ENCODE measurements at places on chromosomes 7 and 10. TPM values are rescaled to one million over a fixed set of nuclear protein-coding genes. Genes with fewer than 3 reads are reported as not detected.

DNA sequence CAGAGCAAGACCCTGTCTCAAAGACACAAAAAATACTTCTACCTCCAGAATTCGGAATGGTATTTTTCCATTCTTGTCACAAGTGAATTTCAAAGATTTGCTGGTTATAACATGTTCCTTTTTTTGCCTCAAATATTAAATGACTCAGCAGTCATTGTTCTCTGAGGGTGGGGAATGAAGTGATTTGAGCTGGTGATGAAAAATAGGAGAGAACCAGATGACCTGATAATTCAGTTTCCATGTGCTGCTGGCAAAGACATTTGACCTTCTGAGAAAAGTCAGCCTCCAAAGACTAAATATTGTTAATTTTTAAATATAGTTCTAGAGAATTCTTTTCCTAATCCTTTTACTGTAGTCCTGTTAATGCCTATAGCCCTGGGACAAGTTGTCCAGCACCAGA lies 78.9 kb downstream of the CACNB2 start:
- no peak overlapping the region for H3K4me3 ChIP-seq
- no peaks in the 10 kb centered on the region for H3K36me3 ChIP-seq
- no peaks in the 10 kb centered on the region for H3K27me3 ChIP-seq
- DNase-seq = no peak

DNA sequence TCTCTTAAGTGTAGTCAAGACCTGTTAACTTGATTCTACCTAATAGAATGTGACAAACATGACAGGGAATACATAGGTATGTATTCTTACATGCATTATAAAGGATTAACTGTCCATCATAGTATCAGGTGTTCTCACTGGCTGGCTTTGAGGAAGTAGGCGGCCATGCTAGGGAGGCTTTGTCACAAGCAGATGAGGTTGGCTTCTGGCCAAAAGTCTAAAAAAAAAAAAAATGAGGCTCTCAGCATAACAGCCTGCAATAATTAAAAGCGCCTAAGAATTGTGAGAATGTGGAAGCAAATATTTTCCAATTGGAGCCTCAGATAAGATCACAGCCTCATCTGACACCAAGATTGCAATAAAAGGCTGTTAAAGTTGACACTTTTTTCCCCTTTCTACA lies 1256.8 kb upstream of the SORCS1 start:
- no peak overlapping the region for H3K4me3 ChIP-seq
- peaks cover 15% of the 10 kb centered on the region for H3K27me3 ChIP-seq
- peaks cover 6% of the 10 kb centered on the region for H3K4me1 ChIP-seq
- no peak overlapping the region for H3K27ac ChIP-seq
- no peak for DNase-seq

- no peaks in the 10 kb centered on the region for H3K36me3 ChIP-seq
- H3K4me3 ChIP-seq = no peak overlapping the region
- peaks cover 19% of the 10 kb centered on the region for H3K27me3 ChIP-seq
- H3K4me1 ChIP-seq = no peaks in the 10 kb centered on the region
These were observed 262.8 kb upstream of the SHH start for GRCh38 chr7:156074982-156075615.

GRCh38 chr10:11587722-11588259 lies 23.7 kb downstream of the USP6NL start:
- peak overlapping the region; percentile 43 for H3K27ac ChIP-seq
- no peak for DNase-seq
- H3K4me1 ChIP-seq = peaks cover 22% of the 10 kb centered on the region
- no peaks in the 10 kb centered on the region for H3K27me3 ChIP-seq
- H3K36me3 ChIP-seq = peaks cover 22% of the 10 kb centered on the region

Gene SKIDA1
- total RNA-seq = 9.7 TPM
